ENCODE measurements at places on chromosomes 12 and 14.

- peak; percentile 95 for DNase-seq
Measured at GRCh38 chr12:6383572-6384498, at the start of gene LTBR. Gene LTBR (plus strand): TSS chr12:6384162. CDS start chr12:6384359, 197 bp downstream.

DNA sequence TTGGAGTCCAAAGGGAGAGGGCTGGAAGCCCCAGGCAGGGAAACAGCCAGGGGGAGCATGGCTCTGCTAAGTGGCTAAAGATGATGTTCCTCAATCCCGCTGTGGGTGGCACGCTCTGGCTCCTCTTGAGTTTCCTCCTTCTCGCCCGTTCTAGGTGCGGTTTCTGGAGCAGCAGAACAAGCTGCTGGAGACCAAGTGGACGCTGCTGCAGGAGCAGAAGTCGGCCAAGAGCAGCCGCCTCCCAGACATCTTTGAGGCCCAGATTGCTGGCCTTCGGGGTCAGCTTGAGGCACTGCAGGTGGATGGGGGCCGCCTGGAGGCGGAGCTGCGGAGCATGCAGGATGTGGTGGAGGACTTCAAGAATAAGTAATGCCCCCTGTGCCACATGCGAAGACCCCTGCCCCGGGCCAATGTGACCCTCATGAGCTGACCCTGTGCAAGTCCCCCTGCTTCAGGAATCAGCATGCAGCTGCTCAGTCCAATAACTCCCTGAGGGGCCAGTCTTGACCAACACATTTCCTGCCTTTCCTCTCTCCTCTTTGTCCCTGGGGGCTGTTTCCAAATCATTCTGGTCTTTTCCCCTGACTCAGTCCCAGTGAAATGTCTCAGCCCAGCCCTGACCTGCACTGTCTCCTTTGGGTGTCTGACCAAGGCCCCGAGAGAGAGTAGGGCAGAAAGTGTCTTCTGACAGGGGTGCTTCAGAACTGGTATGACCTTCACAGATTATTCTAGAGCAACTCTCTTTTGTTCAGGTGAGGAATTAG lies 2.1 kb downstream of the KRT7 start:
- peak; percentile 37 for DNase-seq

DNA sequence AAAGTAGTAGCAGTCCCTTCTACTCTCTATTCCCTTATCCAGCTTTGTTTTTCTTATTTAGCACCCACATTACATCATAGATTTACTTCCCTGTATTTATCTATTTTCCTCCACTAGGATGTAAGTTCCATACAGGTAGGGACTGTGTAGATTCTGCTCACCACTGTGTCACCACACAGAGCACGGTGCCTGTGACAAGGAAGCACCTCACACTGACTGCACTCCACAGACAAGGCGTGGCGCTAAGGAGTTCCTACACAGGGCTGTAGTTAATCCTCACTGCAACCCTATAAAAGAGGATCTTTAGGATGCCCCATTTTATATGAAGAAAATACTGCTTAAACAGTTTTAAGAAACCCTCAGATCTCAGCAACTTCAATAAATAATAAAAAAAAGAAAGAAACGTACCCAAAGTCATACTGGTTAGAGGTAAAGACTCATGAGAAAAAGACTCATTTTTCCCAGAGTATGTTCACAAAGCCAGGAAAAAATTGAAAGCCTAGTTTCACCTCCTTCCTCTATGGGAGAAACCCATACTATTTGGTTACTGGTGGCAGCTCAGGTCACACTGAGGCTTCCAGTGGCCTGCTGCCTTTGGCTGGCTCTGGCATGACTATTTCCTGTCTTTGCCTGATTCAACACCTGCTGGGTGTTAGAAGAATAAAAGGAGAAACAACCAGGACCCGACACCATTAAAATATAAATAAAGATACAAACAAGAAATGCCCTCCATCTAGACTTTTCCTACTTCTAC lies 36.9 kb downstream of the RAD9B start:
- DNase-seq, result no peak

GRCh38 chr14:73026243-73026844 lies 562 bp downstream of the ZFYVE1 start:
- peak; percentile 68 for DNase-seq

GRCh38 chr14:69620211-69620611 lies 8.8 kb downstream of the SUSD6 start:
- no peak for DNase-seq

DNA sequence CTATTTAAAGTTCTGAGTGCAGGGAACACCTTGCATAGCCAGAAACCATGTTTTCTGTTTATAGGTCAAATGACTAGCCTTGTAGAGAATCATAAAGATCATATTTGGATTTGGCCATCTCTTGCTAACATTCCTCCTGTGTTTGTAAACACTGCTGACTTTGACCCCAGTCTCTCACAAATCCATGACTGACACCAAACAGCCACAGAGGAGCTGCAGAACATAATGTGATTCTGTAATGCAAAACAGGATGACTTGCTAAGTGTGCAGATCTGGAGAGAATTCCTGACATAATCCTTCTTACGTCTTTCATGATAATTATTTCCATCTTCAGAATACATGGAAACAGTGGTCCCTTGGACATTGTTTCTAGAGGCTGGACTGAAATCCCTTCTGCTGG lies 211.8 kb downstream of the BMP4 start:
- no peak for DNase-seq

GRCh38 chr12:6631549-6631961 lies 4.2 kb downstream of the LPAR5 start:
- DNase-seq, result no peak

DNA sequence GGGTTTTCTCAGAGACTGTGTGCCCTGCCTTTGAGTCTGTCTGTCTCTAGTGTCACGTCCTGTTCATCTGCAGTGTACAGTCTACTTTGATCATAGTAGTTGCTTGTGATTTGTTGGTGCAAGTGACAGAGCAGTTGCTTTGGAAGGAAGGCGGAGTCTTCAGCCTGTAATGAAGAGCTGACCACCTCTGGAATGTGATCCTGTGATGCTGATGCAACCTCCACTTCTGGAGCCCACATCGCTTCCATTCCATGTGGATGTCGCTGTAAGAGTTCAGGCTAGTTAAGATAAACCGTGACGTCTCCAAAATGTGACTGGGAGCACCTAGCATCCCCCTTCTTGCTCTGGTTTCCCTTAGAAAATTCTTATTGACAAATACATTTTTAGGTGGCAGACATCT lies 51.8 kb downstream of the PELI2 start:
- DNase-seq, result no peak

DNA sequence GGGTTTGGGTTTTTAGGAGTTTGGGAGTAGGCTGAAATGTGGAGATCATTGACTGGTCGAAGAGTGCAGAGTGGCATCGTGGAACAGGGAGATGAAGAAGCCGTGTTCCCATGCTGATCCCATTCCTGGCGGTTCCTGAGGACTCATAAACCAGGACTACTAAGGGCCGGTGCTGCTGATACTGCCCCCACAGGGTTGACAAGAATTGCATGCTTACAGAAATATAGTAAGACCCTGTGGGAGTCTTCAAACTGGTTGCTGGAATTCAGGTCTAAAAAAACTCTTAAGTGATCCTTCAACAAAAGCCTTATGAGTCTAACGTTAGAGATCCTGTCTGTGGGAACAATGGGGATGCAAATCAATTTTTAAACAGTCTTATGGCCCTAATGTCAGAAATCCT lies 64.0 kb upstream of the ARHGAP5 start:
- DNase-seq, result no peak

DNA sequence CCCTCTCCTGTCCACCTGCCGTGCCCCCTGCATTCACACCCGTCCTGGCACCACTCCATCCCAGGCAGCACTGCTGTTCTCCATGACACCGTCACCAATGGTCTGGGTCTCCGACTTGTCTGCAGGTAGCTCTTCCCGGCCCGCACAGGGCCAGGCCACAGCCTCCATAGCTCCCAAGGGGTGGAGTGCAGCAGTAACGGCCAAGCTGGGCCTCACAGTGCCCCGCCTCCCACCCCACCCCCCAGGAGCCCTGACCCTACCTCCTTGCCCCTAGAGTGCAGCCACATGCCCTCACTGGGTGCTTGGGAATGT lies 12.9 kb downstream of the FBRSL1 start:
- no peak for DNase-seq

- no peak for DNase-seq
Measured at GRCh38 chr14:39469094-39469710, 37.0 kb upstream of the FBXO33 start.

DNA sequence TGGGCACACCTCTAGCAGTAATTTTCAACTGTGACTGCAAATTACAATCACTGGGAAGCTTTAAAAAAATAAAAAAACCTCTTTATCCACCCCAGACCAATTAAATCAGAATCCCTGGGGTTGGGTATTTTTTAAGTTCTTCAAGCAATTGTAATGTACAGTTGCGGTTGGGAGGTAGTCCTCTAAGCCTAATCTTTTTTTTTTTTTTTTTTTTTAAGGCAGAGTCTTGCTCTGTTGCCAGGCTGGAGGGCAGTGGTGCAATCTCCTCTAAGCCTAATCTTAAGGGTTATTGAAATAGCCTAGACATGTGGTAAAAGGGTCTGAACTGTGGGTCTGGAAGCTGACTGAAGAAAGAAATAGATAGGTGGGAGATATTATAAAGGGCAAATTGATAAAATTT lies 230.5 kb downstream of the AKAP6 start:
- DNase-seq, result no peak

DNA sequence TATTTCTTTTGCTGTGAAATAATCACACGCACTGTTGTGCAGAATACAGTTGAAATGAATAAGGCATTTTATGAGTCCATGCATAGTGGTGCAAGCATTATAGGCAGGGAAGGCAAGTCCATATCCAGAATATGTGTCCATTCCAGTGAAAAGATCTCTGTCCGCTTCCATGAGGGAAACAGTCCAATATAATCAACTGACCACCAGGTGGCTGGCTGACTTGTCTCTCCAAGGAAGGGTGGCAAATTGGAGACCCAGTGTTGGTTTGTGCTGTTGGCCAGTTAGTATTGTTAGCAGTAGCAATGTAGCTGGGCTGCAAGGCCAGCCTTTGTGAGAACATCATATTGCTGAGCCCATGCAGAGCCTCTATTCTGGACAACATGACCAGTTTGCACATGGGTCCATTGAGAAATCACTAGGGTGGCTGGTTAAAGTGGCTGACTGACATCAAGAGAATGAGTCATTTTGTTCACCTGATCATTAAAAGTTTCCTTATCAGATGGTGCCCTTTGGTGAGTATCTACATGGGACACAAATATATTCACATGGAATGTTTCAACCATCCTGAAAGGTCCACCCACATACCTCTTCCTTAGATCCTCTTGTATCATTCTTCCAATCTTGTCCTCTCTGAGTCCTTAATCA lies 17.3 kb upstream of the YAF2 start:
- no peak for DNase-seq

DNA sequence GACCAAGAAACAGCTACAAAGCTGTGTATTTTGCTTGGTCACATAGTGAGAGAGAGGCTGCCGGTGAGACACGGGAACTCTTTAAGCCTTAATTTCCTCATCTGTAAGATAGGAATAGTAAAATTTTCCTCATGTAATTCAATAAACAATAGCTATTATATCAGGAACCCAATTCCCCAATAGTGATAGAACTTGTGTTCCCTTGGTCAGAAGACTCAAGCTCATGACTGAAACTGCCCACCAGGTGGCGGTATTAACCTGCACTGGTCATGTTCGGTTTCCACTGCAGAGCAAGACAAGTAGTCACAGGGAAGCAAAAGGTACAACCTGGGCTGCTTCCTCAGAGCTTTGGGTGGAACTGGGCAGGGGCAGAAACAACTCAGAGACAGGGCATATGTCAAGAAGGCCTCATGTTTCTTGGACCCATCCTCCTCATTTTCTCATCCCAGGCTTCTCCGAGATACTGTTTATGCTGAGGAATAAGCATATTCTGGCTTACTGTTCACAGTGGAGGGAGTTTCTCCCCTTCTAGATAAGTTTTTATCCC lies 4.2 kb upstream of the AJUBA start:
- peak; percentile 90 for DNase-seq

GRCh38 chr12:62787611-62788010 lies 147.3 kb downstream of the PPM1H start:
- DNase-seq, result no peak

- no peak for DNase-seq
Measured at GRCh38 chr14:70755655-70756054, 53.7 kb downstream of the MAP3K9 start.

GRCh38 chr12:4824380-4824779 lies 85.3 kb upstream of the KCNA1 start:
- DNase-seq, result no peak

GRCh38 chr12:42386308-42386707 lies 60.3 kb downstream of the PPHLN1 start:
- DNase-seq, result no peak

DNA sequence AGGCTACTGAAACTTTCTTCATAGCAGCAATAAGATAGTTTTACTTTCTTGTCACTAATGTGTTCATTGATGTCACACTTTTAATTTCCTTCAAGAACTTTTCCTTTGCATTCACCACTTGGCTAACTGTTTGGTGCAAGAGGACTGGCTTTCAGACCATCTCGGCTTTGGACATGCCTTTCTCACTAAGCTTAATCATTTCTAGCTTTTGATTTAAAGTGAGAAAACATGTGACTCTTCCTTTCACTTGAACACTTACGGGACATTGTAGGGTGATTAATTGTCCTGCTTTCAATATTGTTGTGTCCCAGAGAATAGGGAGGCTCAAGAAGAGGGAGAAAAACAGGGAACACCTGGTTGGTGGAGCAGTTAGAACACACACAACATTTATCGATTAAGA lies 41.9 kb downstream of the IFNG start:
- DNase-seq, result no peak

- no peak for DNase-seq
Measured at GRCh38 chr12:93638954-93639353, 38.2 kb upstream of the CRADD start.

- DNase-seq, result no peak
Measured at GRCh38 chr12:105334001-105334400, 3.5 kb downstream of the C12orf75 start.

GRCh38 chr14:22886500-22887259 lies 3.7 kb downstream of the REM2 start:
- DNase-seq, result peak; percentile 78

- DNase-seq, result no peak
Measured at GRCh38 chr14:104964546-104964945, 13.6 kb downstream of the AHNAK2 start.

GRCh38 chr12:55061024-55061423 lies 41.2 kb downstream of the NEUROD4 start:
- DNase-seq, result no peak

- no peak for DNase-seq
Measured at GRCh38 chr14:35385042-35385839, 19.3 kb downstream of the NFKBIA start.
